ENCODE measurements at places on chromosomes 4 and X.

DNA sequence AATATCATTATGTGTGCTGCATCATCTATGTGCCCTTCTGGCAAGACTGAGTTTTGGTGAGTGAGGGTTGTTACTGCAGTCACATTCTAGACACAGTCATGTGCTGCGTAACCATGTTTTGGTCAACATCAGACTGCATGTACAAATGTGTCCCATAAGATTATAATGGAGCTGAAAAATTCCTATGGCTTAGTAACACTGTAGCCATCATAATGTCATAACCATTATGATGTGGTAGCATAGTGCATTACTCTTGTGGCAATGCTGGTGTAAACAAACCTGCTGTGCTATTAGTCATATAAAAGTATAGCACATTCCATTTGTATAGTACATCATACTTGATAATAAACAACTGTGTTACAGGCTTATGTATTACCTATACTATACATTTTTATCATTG lies 198.1 kb upstream of the NUDT6 start:
- peak; percentile 15 for DNase-seq

GRCh38 chr4:143372093-143372915 lies 35.6 kb downstream of the GAB1 start:
- no peak for DNase-seq

DNA sequence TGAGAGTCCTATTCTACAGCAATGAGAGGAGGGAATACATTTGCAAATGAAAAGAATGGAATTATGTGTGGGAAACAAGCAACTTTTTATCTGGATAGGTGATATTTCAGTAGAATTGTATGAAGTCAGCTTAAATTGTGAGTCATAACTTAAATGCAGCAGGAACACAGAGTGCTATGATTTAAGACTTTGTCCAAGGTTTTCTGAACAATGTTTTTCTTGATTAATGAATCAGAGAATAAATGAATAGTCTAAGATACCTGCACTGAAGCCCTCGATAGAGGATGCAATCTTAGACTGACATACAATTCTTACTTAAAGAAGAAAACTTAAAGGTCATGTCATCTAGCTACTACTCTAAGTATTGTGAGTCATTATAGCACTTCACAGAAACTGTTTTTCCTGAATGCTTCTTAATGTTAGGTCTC lies 8.0 kb downstream of the ARHGEF38 start:
- DNase-seq: no peak

DNA sequence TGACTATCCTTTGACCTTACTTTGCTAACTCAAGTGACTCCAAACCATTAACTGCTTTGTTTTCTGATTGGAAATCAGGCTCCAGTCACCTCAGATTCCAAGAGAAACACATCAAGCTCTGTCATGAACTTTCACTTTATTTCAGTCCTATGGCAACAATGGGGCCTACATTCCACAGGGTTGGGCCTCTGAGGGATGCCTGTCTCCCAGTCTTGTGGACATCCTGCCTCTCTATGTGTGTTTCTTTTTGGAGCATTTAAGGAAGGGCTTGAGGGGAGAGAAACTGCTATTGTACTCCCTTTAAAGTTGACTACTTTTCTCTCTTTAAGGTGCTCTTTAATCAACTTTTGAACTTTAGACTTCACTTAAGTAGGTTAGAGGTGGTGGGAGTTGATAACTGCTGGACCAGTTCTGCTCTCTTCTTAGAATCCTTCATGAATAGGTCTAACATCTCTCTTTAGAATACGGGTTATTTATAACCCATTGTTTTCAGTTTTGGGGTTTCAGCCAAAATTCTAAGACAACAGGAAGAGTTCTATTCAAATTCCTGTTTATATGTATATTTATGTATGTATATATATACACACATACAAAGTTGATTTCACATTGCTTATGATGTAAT lies 274.3 kb upstream of the NR3C2 start:
- DNase-seq: no peak

DNA sequence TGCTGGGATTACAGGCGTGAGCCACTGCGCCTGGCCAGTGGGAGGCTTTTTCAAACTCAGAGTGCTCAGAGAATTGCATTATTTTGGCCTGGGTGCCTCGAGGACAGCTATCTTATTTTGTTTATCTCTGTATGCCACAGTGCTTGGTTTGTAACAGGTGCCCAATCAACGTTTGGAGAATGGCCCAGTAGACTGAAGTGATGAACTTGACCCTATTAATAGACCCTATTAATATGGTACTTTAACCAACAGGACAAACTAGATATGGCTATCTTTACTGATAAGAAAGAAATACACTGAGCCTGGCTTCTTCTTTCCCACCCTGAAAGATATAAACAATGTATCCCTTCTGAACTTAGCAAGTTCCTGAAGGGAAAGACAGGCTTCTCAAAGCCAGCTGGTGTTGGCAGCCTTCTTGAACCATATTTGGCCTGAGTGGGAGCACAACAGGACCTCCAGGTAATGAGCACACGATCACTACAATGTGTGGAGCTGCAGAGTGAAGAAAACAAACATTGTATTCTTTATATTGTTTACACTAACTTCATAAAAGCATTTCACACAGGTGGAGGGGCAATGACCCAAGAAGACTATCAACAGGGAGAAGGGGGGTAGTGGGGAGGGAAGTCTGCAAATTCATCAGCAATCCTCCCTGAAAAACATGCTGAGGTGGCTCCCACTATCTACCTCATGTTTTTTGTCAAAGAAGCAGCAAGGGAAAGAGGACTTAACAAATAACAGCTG lies 41.7 kb downstream of the PRPS1 start:
- no peak for DNase-seq

GRCh38 chr4:93475730-93476129 lies 352.8 kb upstream of the ATOH1 start:
- DNase-seq: no peak

- no peak for DNase-seq
Measured at GRCh38 chr4:186932196-186932595, 208.5 kb upstream of the FAT1 start.
